Hepatocyte (in vitro differentiated cells): ENCODE measurements at places on chromosomes 5 and 9.

DNA sequence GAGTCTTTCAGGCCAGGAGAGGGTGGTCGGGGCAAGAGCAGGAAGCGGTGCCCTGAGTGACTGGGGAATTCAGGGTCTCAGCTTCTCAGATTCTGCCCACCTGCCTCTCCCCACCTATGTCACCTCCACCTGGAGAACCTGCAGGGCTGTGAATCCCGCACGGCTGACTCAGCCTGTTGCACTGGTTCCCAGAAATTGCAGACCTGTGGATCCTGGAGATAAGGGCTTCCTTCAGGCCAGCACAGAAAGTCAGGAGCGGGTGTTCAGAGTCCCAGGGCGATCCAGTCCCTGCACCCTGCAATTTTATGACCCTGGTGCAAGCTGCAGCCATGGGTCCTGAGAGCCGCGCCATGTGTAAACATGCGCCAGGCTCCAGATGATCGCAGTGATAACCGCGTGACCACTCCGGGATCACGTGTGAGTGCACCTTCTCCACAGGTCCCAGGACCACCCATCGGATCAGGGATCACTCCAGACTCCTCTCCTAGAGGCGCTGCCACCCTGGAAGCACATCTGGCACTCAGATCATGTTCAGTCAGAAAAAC lies 17.8 kb downstream of the IRX4 start:
- no peak for DNase-seq

- DNase-seq: peak; percentile 96
Measured at GRCh38 chr9:91423785-91424402, at the start of gene NFIL3. Gene NFIL3, minus strand, starts transcription at chr9:91423832. Its CDS starts 13,098 bp downstream, at chr9:91410734.

GRCh38 chr9:93673021-93673838 lies 96.8 kb downstream of the PHF2 start:
- DNase-seq: no peak

DNA sequence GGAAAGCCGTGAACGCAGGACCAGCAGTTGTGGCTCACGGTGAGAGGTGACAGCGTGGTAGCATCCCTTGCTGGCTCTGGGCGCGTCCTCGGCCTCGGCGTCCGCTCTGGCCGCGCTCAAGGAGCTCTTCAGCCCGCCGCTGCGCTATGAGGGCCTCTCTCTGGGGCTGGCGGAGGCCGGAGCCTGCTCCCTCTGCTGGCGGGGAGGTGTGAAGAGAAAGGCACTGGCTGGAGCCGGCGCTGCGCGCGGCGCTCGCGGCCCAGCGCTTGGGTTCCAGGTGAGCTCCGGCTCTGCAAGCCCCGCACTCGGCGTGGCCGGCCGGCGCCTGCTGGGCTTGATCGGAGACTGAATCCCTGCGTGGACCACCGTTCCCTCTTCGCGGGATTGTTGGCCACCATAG lies 705.6 kb downstream of the SEMA5A start:
- no peak for DNase-seq

DNA sequence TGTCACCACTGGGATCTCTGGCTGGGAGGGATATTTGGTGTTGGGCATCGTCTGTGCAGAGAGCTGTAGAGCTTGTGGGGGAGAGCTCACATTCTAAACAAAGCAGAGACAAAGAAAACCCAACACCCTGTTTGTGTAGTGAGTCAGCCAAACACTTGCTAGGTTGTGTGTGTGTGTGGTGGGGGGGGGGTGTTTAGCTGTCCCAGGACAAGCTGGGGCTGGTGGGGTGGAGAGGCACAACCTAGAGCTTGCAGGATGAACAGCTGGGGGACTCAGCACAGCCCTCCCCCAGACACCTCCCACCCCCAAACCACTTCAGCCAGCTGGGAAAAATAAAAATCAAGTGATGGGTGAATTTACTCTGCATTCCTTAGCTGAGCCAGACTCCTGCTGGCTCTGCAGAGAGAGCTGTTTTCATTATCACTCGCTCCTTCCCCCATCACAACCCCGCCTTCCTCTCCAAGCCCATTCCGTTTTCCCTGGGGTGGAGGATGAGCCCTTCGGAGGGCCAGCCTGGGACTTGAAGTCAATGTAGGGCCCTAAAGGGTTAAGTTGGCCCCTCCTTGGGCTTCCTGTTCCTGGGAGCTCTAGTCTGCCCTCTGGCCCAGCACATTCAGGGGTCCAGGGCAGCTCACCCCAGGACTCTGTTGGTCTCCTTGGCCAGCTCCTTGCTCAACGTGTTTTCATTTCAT lies 2.6 kb downstream of the OLFML2A start:
- peak; percentile 64 for DNase-seq

- DNase-seq: no peak
Measured at GRCh38 chr5:68405784-68406743, 190.5 kb downstream of the PIK3R1 start.

GRCh38 chr9:105143136-105143430 lies 101.4 kb upstream of the SLC44A1 start:
- no peak for DNase-seq

- no peak for DNase-seq
Measured at GRCh38 chr9:84597131-84597530, 72.4 kb upstream of the NTRK2 start.

- DNase-seq: no peak
Measured at GRCh38 chr5:17206021-17206420, 11.4 kb upstream of the BASP1 start.

- no peak for DNase-seq
Measured at GRCh38 chr9:98773721-98774120, 22.6 kb downstream of the ANKS6 start.

- no peak for DNase-seq
Measured at GRCh38 chr9:26565118-26565517, 327.5 kb downstream of the CAAP1 start.

DNA sequence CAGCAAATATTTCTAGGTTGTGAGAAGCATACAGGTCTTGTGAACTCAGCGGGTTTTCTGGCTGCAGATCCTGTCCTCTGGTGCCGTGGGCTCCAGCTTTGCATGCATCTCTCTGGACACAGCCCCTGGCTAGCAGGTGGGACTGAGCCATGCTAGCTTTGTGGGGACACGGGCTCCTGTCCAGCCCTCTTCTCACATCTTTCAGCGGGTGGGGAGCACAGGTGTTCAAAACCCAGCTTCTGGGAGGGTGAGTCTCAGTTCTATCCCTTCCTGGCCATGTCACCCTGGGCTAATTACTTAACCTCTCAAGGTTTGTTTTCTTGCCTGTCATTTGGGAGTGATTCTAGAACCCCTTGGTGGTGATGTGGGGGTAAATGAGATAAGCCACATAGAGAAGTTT lies 162.3 kb downstream of the ICE1 start:
- DNase-seq: no peak

DNA sequence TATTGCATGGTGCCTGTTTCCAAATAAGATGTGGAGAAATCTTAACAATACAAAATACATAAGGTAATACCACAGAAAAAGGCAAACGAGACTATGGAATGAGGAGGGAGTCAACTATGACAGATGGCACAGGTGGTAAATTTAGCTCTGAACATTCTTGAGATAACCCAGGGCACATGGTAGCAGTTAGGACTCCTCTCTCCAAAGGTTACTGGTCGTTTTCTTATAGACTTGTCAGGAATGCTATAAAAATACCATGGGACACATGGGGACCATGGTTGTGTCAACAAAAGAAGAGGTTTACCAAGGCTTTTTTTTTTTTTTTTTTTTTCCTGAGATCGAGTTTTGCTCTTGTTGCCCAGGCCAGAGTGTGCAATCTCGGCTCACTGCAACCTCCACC lies 209.4 kb upstream of the RFX3 start:
- DNase-seq: no peak
